ENCODE measurements at places on chromosomes 12 and 14.

GRCh38 chr12:131242741-131243496 is 289.2 kb downstream of the ADGRD1 start:
- no peak for DNase-seq

DNA sequence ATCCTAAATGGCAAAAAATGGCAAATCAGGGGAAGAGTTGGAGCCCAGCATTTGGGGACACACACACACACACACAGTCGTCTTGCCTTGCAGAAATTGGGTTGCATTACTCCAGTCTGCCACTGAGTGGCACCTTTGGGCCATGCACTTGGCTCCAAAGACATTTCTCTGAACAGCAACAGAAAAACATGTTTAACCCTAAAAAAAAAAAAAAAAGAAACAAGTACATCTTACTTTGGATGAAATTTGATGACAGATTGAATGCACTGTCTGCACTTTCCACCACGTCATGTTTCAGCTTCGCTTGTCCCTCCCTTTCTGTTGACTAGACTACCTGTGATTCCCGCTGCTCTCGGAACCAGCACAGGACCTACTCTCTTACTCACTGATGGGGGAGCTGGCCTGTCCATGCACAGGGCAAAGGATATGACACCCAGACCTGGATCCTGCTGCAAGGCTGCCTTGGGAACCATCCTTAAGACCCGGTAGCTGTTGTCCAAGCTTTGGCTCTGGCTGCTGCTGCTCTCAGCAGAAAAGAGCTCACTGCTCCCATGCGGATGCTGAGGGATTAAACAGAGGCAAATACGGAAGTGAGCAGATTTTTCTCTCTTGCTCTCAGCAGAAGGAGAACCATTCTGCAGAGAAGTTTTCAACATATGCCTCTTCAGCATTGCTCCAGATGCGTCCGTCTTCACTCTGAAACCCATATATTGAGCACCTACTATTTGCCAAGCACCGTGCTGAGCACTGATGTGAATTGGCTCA is 376.8 kb downstream of the DPF3 start:
- peak; percentile 55 for DNase-seq

DNA sequence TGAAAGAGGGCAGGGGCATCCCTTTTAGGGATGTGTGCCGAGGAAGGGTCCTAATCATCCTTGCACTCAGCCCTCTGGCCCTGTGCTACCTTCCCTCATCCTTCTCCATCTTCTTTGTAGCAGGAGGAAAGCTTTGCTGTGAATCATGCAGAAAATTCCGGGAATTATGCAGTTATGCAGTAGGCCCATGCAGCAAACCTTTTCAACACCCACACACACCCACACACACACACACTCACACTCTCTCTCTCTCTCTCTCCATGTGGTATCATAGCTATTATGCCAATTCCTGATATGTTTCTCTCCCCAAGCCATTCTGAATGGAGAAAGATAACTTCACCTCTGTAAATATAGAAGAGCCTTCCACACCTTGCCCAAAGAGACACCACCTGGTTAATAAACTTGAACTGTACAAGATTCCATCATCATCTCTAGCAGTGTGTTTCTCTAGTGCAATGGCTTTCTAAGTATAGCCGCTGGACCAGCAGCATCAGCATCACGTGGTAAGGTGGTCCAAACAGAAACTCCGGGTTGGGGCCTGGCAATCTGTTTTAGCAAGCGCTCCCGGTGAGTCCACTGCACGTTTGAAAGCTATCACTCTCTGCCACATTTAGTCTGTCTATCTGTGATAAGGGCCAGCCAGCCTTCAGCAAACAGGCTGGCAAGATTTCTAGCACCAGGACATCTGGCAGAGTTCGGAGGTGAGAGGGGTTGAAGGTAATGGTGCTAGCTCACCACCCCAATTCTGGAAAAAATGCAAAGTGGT is 57.6 kb downstream of the MDM2 start:
- no peak for DNase-seq

GRCh38 chr14:64614805-64615391 is 65.1 kb downstream of the PPP1R36 start:
- DNase-seq, result no peak

GRCh38 chr12:67617629-67618028 is 30.9 kb upstream of the DYRK2 start:
- DNase-seq, result no peak

DNA sequence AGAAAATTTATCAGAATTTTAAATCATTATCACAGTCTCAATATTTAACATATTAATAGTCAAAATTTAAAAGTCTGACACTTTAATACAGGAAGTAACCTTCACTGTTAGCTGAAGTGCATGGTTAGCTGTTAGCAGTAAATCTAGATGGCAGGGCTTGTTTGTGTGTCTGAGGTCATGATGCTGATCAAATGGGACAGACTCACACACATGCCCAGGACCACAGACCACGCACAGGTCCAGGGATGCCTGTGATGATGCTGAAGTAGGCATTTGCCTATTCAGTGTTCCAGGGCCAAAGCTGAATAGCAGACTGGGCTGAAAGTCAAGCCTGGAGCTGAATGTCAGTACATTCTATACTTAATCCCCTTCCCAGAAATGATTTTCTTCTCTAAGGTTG is 20.5 kb downstream of the FNTB start:
- DNase-seq, result no peak

DNA sequence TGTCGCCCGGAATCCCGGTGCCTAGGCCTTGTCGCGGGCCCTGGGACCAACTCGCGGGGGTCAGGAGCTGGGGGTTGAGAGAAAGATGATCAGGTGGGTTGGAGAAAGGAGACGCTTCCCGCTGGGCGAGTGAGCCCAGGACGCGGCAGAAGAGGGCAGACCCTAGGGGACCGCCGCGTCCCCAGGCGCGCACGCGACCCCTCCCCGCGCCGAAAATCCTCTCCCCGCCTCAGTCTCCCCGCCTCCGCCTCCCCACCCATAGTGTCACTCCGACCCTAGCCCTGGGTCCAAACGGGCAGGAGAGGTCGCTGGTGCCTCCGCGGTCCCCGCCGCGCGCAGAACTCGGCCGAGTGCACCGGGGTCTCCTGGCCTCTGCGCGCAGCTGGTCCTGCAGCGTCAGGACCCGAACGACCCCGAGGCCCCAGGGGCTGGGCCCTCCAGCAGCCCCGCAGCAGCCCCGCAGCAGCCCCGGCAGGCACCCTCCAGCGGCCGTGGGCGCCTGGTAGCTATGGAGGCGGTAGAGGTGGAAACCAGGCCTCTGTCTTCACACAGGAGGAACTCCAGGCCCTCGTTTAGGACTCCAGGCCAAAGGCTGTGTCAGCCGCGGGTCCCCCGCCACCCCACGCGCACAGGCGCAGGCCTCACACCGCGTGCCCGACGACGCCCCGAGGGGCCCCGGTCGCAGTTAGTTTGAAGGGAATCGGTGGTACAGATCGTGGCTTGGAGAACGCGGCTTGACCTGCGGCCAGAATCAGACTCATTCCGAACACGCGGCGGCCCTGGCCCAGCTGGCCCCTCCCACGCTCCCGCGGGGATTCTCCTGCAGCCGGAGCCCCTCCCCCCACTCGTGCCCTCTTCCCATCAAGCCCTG is 60.1 kb upstream of the EIF5 start:
- no peak for DNase-seq

DNA sequence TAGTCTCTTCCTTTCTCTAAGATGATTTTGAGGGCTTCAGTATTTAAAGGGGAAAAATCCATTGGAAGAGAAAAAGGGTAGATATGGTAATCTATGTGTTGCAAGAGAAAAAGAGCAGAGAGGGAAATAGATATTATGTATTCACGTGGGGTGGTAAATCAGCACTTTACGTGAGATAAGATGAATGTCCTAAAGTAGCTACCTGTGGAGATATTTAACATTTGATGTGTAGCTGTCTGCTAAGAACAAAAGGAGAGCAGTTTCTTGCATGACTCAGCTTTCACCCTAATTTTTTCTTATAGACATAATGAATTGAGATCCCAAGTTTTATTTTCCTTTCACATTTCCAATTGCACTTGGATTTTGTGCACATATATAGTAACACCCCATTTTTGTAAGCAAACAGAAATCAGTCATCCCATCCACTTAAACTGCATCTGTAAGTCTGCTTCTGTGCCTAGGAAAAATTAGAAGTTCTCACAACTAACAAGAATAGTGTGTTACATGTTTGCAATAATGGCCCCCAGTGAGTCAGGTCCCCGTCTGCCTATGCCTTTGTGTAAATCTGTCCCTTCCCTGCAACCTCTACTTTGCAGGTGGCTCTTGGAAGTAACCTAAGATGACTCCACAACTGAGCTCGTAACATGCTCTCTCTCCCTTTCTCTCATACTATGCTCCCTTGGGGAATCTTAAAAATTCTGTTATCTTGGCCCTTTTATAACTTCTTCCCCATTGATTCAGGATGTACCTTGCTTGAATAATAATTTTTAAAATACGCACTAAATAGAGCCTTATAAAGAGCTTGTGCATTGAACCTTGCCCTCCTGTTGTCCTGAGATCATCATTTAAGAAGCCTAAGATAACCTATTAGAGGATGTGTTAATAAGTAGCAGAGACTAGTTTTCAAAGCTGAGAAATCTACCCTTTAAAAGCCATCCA is 3.7 kb downstream of the TMTC3 start:
- no peak for DNase-seq

DNA sequence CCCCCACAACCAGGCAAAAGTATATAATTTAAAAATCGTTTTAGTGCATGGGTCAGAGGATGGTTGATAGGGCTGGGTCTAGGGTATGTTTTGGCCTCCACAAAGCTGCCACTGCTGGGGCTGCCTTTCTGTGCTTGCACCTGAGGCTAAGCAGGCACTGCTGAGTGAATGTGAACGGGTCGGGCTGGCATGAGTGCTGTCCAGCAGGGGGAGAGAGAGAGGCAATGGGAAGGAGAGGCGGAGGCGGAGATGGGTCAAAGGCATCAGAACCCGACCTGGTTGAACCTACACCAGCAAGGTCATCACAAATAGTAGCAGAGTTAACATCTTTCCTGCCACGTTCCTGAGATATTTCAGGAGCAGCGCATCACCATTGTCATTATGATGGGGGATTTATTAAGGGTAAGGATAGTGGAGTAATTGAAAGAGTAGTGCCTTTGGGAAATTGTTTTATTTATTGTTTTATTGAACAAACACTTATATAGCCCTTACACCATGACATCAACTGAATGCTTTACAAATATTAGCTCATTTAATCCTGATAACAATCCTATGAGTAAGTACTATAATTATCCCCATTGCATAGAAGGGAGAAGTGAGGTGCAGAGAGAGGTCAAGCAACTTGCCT is 5.8 kb upstream of the NRXN3 start:
- no peak for DNase-seq

DNA sequence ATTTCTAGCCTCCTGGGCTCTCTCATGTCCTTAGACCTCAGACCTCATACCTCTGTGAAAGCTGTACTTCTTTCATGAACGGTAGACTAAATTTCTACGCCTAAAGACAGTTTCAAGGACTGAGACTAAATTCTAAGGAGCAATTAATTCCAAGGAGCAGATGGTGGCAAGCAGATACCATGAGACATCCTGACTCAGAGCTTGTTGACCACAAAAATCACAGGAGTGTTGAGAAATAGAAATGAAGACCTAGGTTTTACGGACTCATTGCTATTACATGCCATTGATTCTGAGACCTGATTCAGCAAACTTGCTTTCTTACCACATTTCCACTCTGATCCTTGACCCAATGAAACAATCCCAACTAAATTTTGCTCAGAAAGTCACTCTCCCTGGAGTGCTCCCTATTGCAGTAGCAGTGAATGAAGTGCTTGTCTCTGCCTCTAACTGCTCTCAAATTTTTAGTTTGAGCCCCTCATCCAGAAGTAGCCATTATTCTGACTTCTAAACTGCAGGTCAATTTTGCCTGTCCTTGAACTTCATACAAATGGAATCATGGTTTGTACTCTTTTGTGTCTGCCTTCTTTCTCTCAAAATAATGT is 52.0 kb downstream of the PEX5 start:
- no peak for DNase-seq

GRCh38 chr14:34460841-34461240 is 1.2 kb downstream of the SPTSSA start:
- DNase-seq, result no peak

GRCh38 chr14:50542941-50543418 is 10.6 kb upstream of the MAP4K5 start:
- no peak for DNase-seq

Data from stimulated activated CD8-positive, alpha-beta memory T cell treated with anti-CD3 and anti-CD28 coated beads, Interleukin-7, amount 100 ng/mL, for 4 hours (primary cell).